ENCODE measurements at places on chromosomes 1 and 21.
A peak's percentile ranks its signal among the peaks of the same experiment; 100 is the strongest.

GRCh38 chr1:88877382-88877825, 14.0 kb downstream of the GTF2B start:
- DNase-seq, result peak; percentile 52

GRCh38 chr1:58934706-58935105, 150.9 kb upstream of the JUN start:
- DNase-seq, result no peak

DNA sequence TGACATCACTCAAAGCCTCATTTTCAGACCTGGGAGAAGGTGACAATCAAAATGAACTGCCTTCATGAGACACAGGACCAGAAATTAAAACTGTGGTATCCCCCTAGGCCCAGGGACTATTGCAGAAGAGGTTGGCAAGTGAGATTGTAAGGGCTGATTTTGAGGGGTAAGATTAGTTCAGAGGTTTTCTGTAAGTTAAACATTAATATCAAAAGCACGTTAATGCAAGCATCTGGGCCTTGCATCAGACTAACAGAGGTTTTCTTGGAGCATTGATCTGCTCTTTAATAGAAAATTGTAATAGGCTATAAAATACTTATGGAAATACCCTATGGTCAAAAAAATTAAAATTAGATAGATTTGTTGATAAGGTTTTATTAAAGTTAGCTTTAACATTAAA, 14.6 kb upstream of the GBP4 start:
- DNase-seq, result no peak

- no peak for DNase-seq
Observed at GRCh38 chr1:89332461-89332860, 31.4 kb upstream of the GBP6 start.

DNA sequence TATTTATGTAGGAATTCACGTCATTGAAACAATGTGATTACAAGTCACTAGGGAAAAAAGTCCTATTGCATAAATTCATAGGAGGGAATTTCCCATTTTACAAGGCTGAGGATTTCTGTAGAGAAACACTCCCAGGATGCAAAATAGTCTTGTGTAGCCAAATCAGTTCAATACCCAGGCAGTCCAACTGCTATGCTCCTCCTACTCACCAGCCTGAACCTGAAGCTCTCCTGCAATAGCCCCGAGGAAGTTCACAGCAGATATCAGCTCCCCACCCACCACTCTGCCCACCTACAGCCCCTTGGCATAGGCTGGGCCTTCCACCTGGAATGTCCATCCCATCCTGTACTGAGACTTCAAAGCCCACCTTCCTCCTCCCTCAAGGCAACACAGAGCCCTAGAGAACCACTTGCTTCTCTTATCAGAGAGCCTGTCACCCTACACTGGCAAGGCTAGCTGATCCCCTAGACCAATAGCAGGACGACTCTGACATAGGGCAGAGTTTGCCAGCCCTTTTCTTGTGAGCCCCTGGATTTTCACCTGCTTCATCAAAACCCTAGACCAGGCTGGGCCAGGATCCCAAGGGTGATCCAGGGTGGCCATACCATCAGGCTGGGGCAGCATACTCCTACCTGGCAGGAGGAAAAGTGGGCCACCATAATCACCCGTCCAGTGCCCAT, 1.5 kb downstream of the LSS start:
- no peak for DNase-seq

DNA sequence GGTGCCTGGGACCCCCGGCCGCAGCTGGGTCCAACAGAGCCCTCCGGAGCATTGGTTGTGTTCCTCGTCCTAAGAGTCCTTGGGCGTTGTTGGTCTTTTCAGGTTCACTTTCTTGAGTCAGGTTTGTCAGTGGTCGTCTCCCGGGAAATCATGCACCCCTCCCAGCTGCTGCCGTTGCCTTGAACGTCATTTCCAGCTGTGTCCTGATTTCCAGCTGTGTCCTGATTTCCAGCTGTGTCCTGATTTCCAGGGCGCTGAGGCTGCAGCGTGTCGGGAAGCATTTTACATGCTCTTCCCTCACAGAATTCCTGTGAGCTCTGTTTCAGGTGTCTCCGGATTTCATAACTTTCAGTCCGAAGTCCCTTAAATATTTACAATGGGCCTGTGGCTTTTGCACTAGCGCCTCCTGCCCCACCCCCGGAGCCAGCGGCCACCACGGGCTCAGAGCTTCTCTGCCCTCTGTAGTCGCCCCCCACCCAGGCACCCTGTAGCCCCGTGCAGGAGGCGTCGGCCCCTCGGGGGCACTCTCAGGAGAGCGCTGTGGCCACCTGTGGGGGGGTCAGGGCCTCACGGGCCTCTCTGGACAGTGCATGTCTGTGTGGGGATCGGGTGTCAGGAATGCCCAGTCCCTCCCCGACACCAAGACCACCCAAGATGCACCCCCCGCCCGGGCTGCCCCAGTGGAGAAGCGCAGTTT, 66.7 kb downstream of the COL18A1 start:
- DNase-seq, result no peak

DNA sequence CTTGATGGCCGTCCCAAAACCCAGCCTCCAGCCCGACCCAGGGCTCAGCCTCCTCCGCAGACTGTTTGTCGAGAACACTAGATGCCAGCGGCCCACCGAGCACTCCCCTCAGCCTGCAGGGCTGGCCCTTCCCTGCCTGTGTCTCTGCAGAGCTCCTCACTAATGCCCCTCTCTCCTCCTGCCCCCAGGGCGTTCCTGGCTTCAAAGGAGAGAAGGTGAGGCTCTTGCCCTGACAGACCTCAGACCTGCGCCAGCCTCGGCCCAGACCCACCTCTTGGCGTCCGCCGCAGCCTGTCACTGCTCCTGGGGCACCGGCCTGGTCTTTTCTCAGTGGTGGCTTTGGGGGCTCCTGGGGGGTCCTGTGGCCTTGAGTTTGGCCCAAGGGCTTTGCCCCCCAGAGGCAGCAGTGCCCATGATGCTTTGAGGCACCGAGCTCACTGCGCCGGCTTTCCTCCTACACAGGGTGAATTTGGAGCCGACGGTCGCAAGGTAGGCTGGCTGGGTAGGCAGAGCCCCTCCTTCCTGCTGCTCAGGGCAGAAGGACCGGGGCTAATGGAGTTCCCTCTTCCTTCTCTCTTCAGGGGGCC, 18.4 kb downstream of the COL6A2 start:
- no peak for DNase-seq

DNA sequence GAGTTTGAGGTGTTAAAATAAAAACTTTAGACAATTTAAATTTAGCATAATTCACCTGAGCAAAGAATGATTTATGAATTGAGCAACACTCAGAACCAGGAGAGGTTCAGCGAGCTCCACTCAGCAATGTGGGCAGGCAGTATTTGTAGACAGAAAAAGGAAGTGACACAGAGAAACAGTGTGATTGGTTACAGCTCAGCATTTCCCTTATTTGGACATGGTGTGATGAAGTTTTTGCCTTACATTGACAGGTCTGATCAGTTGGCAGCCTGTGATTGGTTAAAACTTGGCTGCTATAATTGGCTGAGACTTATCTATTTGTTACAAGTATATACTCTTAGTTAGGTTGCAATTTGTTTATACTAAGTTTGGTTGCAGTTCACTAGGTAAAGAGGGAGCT, 621.2 kb upstream of the PRMT6 start:
- no peak for DNase-seq

DNA sequence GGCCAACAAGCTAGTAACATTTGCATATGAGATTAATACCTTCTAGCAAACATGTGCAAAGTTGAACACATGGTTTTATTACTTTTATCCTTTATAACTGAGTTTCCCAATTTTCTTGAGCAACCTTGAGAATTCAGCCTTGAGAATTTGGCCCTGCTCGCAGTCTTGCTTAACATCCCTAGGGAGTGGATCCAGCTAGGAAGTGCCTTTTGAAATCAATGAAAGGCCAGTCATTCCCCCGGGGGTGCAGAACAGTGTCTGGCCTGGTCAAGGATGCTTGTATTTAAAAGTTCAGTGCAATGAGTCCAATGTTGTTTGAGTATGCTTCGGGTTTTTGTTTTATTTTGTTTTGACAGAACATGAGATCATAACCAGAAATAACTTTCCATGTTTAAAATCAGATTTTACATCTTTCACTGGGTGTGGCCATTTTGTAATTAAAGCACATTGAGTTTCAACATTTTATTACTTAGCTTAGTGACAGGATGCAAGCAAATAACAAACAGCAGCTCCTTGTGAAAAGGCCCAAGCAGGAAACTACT, 16.7 kb downstream of the PALMD start:
- DNase-seq, result no peak

- DNase-seq, result no peak
Observed at GRCh38 chr1:66494482-66494881, 39.5 kb upstream of the SGIP1 start.

GRCh38 chr21:26070822-26071425, 99.6 kb downstream of the APP start:
- peak; percentile 47 for DNase-seq

- no peak for DNase-seq
Observed at GRCh38 chr1:1422465-1423244, 1.6 kb upstream of the ANKRD65 start.

GRCh38 chr1:214028095-214028494, 40.3 kb downstream of the PROX1 start:
- DNase-seq, result no peak

DNA sequence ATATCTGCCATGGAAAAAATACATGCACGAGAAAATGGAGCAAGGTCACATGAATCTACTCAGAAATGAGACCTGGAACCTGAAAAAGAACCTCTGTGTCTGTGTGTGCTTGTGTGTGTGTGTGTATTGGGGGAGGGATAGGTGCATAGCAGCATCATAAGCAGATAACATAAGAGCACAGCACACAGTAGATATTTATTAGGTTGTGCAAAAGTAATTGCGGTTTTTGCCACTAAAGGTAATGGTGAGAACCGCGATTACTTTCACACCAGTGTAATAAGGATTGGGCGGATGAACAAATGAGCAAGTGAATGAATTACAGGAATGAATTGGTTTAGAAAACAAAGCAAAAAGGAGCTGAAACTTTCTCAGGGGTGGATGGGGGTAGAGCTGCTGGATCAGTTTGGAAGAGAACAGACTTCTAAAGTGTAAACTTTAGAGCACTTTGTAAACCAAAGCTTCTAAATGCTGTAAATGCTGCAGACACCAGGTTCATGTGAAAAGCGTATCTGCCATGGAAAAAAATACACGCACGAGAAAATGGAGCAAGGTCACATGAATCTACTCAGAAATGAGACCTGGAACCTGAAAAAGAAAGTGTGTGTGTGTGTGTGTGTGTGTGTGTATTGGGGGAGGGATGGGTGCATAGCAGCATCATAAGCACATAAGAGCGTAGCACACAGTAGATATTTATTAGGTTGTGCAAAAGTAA, 156.9 kb downstream of the TOMM20 start:
- no peak for DNase-seq

All from NCI-H2029 treated with DMSO at 0.1 percent for 48 hours (cell line).